ENCODE measurements at places on chromosomes 5 and 9. TPM values are rescaled to one million over a fixed set of nuclear protein-coding genes. Genes with fewer than 3 reads are reported as not detected.

DNA sequence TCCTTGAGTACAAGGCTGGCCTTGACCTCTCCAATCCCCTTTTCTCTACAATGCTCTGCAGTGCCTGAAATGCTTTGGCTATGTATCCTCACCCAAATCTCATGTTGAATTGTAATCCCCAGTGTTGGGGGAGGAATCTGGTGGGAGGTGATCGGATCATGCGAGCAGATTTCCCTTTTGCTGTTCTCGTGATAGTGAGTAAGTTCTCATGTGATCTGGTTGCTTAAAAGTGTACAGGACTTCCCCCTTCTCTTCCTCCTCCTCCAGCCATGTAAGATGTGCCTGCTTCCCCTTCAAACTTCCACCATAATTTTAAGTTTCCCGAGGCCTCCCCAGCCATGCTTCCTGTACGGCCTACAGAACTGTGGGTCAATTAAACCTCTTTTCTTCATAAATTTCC is 28.5 kb upstream of the AKNA start:
- DNase-seq = no peak

DNA sequence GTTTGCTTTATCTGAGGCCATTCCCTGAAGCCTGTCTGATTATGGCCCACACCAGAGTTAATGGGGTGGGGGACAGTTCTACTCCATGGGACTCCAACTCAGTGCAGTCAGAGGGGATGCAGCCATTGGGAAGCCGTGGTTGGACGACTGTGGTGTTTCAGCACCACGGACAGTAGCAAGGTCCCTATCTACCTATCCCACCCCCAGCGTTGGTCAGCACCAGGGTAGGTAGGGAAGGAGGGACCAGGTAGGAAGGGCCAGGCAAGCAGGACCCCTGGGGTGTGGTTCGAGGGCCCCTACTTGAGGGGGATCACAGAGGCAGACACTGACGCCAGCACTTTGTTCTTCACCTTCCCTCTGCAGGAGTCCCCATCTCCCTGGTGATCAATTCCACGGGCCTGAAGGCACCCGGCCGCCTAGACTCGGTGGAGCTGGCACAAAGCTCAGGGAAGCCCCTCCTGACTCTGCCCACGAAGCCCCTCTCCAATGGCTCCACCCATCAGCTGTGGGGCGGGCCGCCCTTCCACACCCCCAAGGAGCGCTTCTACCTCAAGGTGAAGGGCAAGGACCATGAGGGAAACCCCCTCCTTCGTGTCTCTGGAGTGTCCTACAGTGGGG is 33.2 kb downstream of the HMCN2 start:
- DNase-seq = peak; percentile 21

GRCh38 chr5:14882658-14883580 is 11.3 kb upstream of the ANKH start:
- DNase-seq = no peak

GRCh38 chr9:131385296-131385695 is 8.6 kb upstream of the PRRC2B start:
- no peak for DNase-seq

GRCh38 chr9:26770821-26771220 is 121.8 kb downstream of the CAAP1 start:
- DNase-seq = no peak

- DNase-seq = no peak
Measured at GRCh38 chr5:170164921-170165320, 59.2 kb downstream of the FOXI1 start.

DNA sequence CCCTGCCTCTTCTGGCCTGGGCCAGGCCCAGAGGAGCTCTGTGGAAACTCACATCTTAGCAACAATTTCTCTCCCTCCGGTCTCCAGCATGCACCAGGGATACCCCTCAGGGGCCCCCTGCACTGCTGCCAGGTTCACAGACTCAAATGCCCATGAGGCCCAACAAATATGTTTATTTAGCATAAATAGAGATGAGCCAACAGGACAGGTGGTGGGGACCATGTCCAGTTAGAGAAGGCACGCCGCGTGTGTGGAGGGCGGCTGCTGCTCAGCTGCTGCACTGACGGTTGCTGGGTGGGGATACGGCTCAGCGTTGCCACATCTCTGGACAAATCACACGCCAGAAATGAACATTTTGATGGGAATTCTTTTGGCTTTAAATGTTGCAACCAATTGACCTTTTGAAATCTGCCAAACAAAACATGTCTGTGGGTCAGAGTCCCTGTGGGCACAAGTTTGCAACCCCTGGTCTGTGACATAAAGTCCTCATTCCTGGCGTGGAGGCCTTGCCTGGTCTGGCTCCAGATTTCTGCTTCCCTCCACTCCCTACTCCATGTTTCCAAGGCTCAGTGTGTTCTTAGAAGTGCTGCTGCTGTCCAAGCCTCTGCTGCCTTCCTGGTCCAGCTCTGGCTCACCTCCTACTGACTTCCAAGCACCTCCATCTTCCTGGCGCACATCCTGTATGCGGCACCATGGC is 88.9 kb downstream of the AMBP start:
- DNase-seq = peak; percentile 57

GRCh38 chr5:177306674-177307543 is 3.3 kb downstream of the PRELID1 start:
- DNase-seq = no peak

GRCh38 chr9:125851979-125852378 is 104.8 kb downstream of the PBX3 start:
- no peak for DNase-seq

GRCh38 chr5:90549729-90550275 is 8.8 kb upstream of the ADGRV1 start:
- DNase-seq = no peak

- DNase-seq = peak; percentile 64
Measured at GRCh38 chr9:6428940-6429889, 16.2 kb downstream of the UHRF2 start.

GRCh38 chr9:137907776-137908175 is 30.2 kb downstream of the CACNA1B start:
- DNase-seq = no peak

- DNase-seq = no peak
Measured at GRCh38 chr9:10534850-10535249, 78.0 kb downstream of the PTPRD start.

- DNase-seq = no peak
Measured at GRCh38 chr5:138927979-138928378, 52.8 kb upstream of the LRRTM2 start.

DNA sequence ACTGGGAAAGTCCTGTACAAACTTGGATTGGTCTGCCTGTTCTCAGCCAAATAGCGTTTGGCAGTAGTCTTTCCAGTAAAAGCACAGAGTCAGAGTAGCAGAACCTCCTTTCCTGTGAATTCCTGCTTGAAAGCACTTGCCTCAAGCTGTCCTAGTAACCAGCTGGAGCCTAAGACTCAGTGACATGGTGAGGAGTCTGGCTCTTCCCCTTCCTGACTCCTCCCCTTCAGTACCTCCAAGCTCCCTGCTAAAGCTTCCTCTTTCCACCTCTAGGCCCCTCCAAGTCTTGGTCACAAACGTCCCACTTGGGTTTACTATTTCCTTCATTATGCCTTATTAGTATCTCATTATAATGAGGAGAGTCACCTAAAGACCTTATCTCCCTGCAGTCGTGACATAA is 21.4 kb upstream of the FAM81B start:
- no peak for DNase-seq

DNA sequence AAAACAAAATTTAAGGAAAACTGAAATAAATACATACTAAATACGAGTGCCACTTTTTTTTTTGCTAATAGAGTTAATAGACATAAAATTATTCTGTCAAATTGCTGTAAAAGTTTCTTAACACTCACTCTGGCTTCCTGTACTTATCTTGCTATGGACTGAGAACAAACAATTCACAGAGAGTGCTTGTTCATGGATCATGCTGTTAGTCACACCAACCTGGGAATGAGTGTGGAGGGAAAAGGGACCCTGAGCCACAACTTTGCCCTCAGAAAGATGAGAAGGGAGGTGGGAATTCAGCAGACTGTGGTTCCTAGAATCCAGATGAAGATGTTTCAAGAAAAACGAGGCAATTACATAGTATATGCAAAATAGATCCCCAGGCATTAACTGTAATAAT is 246.9 kb downstream of the FBXL7 start:
- DNase-seq = no peak

DNA sequence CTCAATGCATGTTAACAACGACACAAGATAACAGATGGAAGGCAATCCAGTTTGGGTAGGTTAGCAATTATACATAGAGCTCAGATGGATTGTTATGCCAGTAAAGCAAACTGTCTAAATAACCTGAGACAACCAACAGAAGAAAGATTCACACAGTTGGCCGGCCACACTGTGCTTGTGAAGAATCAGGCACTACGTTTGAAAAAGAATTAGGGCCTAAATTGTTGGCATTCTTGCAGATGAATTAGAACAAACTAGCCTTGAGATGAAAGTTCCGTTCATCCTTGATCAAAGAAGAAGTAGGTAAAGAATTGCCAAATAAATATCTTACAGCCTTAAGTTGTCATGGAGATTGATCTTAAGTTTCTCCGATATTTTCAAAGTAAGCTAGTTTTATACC is 210.6 kb downstream of the CDH18 start:
- no peak for DNase-seq

DNA sequence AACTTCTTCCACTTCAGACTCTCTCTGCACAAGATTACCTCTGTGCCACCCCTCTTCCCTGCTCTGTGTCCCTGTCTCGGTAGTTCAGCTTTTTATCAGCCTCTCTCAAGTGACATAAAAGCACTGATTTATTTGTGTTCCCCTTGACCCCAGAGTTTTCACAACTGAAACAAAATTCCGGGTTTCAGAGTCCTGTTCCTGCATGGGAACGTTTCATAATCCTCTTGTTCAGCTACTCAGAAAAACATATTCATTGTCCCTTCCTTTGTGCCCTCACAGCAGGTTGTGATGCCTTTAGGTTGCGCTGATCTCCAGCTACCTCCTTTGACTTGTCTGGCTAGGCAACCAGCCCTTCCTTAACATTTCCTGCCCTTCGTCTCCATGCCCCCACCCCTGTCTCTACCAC is 13.7 kb upstream of the ITGA1 start:
- DNase-seq = no peak

- no peak for DNase-seq
Measured at GRCh38 chr5:149030392-149030791, 32.5 kb downstream of the SH3TC2 start.

GRCh38 chr9:135343837-135344522 is 135.6 kb upstream of the PPP1R26 start:
- peak; percentile 75 for DNase-seq

- DNase-seq = no peak
Measured at GRCh38 chr9:20119566-20119965, 330.7 kb upstream of the SLC24A2 start.

- DNase-seq = no peak
Measured at GRCh38 chr5:93673316-93673954, 68.0 kb downstream of the POU5F2 start.

- no peak for DNase-seq
Measured at GRCh38 chr9:137647096-137647714, 28.4 kb downstream of the EHMT1 start.

DNA sequence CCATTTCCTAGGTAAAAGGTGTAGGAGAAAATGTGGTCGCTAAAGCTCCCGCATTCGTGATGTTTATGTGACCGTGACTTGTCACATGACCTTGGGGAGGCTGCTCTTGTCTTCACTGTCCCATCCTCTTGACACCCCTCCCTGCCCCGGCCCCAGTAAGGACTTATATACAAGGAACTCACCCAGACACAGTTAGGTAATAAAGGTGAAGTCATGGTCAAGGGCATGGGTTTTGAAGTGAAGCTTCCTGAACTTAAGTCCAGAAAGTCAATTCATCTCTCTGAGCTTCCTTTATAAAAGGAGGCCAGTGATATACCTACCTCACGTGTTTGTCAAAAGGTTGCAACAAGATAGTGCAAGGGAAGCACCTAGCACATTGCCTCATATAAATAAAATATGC is 17.6 kb downstream of the FGF1 start:
- DNase-seq = no peak

FGF1 gene
- total RNA-seq = not detected

PCDHB14 gene
- not detected for total RNA-seq

MAMDC4 gene
- total RNA-seq = 30.8 TPM

HAVCR2 gene
- total RNA-seq = 0.38 TPM

AHRR gene
- 3.1 TPM for total RNA-seq

NEUROG1 gene
- total RNA-seq = not detected

LCN12 gene
- total RNA-seq = 1.8 TPM

CTSV gene
- 1.2 TPM for total RNA-seq

GABRG2 gene
- not detected for total RNA-seq

Measured in Peyer's patch (tissue), 4 donors.